ENCODE measurements at places on chromosomes 16 and 17.

GRCh38 chr16:3065069-3065741 lies at the start of gene IL32:
IL32 (plus strand) TSS chr16:3065640; CDS start chr16:3065812, 172 bp downstream.
- DNase-seq = peak; percentile 86

- no peak for DNase-seq
Measured at GRCh38 chr17:51375771-51376170, 115.4 kb downstream of the UTP18 start.

DNA sequence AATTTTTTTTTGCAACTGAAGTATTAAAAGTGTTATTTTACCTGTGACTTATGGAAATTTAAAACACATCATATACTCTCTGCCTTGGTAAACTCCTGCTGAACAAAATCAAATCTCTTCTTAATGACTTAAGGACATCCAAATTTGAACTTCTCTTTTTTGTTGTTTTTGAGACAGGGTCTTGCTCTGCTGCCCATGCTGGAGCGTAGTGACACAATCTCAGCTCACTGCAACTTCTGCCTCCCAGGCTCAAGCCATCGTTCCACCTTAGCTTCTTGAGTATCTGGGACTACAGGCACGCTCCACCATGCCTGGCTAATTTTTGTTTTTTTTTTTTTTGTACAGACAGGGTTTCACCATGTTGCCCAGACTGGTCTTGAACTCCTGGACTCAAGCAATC lies 56.1 kb downstream of the SKAP1 start:
- no peak for DNase-seq

DNA sequence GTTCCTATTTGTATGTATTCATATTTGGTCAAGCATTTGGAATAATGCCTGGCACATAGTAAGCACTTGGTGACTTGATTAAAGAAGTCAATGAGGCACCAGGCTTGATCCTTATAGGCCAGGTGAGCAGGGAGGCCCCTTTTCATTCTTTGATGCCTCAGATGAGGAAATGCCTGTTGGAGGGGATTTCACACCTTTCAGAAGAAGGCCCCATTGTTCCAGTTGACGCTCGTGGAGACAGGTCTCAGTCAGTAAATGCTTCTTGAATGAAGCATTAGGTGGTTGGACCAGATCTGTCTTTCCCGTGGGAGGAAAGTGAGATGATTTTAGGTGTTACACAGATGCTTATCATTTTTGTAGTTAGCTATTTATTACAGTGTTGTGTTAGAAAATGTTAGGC lies 13.0 kb downstream of the LCMT1 start:
- no peak for DNase-seq

DNA sequence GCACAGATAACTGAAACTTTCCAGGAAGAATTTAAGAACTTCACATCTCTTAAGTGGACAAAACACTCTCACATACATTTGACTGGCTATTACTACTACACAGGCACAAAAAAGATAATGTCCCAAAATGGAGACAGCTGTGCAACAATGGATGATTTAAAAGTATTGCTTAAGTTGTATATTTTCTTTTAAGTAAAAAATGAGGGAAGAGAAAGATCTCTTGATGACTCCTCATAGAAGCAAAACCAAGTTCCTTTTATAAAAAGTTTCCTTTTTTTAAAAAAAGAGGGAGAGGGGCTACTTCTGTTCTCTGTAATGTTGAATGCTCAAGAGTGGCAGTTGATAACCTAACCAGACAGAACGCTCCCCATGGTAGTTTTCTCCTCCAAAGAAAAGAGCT lies 195.5 kb downstream of the ZFHX3 start:
- no peak for DNase-seq

GRCh38 chr17:4900231-4901107 lies 1.1 kb downstream of the C17orf107 start:
- DNase-seq = peak; percentile 42

- no peak for DNase-seq
Measured at GRCh38 chr16:11721781-11722467, 20.7 kb downstream of the TXNDC11 start.

- no peak for DNase-seq
Measured at GRCh38 chr16:28932339-28933141, 769 bp downstream of the CD19 start.

GRCh38 chr16:71552698-71553503 lies 24.0 kb downstream of the TAT start:
- DNase-seq = no peak

GRCh38 chr17:7167832-7168231 lies 11.3 kb downstream of the ASGR1 start:
- no peak for DNase-seq

DNA sequence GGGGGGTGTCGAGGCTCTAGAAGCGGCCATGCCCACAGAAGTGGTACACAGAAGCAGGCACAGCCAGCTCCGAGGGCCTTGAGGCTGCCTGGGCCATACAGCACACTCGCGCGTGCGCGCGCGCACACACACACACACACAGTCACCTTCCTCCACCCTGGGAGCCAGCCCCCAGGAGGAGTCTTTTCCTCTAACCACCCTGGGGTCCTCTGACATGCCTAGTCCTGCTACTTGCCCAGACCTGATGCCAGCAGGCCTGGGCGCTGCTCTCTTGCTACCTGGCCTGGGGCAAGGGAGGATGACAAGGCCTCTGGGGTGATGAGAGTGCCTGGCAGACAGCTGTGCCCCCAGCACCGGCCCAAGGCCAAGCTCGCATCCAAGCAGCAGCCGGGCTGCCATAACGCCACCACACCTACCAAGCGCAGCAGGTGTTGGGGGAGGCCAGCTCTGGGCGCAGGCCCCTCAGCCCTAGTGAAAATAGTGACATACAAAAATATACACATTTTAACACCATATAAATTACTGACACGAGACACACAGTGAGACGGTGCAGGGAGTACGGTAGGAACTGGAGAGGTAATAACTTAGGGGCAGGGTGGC lies 41.1 kb downstream of the TSC2 start:
- DNase-seq = no peak

DNA sequence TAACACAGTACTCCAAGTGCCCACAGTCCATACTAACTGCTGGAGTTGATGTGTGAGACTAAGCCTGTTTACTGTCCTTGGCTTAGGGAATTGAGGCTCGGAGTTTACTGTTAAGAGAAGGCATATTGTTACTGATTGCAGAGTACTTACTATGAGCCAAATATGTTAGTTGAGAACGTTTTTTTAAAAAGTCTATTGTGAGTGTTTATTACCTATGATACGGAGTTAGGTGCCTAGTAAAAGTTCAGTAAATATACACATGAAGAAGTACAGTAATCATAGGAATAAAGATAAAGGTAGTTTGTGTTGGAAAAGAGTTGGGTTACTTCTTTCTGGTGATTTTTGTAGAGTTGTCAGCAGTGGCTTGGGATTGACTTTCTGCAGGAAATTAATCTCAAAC lies 25.4 kb downstream of the ZNRF1 start:
- no peak for DNase-seq

GRCh38 chr16:529012-529575 lies 1.6 kb downstream of the CAPN15 start:
- peak; percentile 22 for DNase-seq

GRCh38 chr16:17444658-17445057 lies 26.1 kb downstream of the XYLT1 start:
- no peak for DNase-seq

- DNase-seq = no peak
Measured at GRCh38 chr16:65698791-65699321, 577.0 kb upstream of the CDH11 start.

DNA sequence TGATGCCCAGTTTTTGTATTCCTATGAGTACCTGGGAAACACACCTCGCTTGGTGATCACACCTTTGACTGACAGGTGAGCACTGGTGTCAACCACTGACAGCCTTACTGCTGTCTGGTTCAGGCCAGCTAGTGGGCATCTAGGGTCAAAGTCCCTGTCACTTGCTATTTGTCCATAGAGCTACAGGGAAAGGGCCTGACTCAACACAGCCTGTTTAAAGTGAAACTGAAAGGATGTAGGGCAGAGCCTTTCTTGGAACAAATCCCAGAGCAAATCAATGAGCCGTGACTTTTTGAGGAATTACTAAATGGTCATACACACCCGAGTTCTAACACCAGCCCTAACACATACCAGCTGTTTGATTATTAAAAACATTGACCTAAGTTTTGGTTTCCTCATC lies 106.8 kb downstream of the DNAH9 start:
- DNase-seq = no peak

- no peak for DNase-seq
Measured at GRCh38 chr16:31360251-31360650, 5.3 kb downstream of the ITGAX start.

DNA sequence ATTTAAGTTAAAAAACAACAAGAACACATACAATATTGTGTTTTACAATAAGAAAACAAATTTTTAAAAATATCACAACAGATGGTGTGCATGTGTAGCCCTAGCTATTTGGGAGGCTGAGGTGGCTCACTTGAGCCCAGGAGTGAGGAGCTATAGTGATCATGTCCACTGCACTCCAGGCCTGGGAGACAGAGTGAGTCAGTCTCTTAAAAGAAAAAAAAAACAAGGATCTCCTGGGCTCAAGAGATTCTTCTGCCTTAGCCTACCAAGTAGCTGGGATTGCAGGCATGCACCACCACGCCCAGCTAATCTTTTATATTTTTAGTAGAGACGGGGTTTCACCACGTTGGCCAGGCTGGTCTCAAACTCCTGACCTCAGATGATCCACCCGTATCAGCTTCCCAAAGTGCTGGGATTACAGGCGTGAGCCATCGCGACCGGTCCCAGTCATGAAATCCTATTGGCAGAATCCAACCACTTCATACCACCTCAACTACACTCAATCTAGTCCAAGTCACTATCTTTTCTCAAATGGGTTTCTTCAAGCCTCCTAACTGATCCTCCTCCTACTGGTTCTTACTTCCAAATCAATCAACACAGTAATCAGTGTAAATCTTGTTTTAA lies 55.0 kb downstream of the STH start:
- no peak for DNase-seq

GRCh38 chr17:28737770-28738679 lies 5.8 kb upstream of the TRAF4 start:
- DNase-seq = no peak

- peak; percentile 68 for DNase-seq
Measured at GRCh38 chr17:81601525-81602120, 35.3 kb downstream of the NPLOC4 start.

GRCh38 chr16:2819179-2819938 lies 2.3 kb downstream of the PRSS21 start:
- DNase-seq = no peak

DNA sequence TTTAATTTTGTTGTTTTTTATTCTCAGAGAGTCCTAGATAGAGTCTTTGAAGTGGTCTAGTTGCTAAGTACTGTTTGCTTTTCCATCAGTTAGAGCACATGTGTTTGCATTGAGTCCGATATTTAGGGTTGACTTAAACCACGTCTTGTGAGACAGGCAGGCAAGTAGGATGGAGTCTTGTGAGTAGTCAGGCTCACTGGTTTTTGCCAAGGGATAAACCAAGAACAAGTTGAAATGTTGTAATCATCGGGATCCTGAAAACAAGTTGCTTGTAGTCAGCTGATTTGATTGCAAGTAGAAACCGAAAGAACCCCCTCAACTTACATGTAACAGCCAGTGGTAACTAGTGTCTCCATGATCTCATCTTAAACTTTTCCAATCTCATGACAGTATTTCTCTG lies 17.2 kb downstream of the ATP6V0A1 start:
- DNase-seq = no peak

DNA sequence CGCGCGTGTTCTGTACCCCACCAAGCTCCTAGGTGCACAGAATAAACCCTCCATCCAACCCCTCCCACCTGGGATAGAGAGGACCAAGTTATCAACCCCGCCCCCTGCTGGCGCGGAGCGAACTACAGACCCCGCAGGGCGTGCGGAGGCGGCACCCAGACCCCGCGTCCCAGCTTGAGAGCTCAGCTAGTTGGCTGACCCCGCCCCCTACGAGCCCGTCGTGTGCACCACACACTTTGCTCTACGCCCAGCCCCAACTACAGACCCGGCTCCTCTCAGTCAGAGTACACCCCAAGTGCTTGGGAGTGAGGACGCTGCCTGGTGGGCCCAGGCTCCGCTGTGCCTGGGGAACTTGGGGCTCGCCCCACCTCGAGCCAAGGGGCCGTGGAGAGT lies 1.5 kb downstream of the GRIN2A start:
- DNase-seq = peak; percentile 25

- no peak for DNase-seq
Measured at GRCh38 chr17:1007310-1008007, 10.5 kb downstream of the TIMM22 start.

- no peak for DNase-seq
Measured at GRCh38 chr16:9125658-9126505, 34.4 kb downstream of the HAPSTR1 start.

GRCh38 chr17:47240806-47241205 lies 12.8 kb upstream of the ITGB3 start:
- DNase-seq = no peak

DNA sequence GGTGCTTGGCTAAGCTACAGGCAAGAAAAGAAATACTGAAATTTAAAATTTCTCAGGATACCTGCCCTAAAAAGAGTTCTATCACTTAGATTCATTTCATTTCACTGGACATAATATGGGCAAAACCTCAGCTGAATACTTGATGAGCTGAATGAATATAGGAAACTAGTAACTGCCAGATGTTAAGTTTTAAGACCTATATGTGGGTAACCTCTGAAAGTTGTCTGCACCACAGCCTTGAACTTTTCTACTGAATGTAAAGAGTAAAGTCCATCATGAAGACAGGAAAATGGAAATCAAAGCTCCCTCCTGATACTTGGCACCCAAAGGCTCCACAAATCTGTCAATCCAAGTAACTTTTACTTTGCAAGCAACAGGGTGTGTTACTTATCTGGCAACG lies 50.8 kb downstream of the HIC1 start:
- no peak for DNase-seq

DNA sequence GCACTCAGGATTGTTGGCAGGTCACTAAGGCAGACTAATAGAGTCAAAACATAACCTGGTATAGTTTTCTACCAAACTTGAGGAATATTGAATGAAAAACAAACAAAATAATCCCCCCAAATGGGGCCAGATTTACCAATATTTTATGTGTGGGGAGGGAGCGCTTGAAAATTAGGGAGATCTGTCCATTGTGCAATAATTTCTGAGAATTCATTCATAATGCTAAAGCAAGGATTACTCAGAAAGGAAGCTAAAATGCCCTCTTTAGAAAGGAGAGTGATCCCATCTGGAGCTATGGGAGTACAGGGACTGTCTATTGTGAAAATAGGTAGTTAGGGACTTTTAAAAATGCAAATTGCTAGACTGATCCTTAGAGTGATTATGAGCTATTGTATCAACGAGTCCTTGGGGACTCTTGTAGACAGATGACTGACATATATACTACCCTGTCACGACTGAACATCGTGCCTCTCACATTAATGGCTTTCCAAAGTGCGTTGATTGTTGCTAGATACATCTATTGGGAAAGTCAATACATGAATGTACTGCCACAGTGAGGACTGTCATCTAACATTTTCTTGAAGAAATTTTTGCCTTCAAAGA lies 193.6 kb downstream of the AATF start:
- no peak for DNase-seq

DNA sequence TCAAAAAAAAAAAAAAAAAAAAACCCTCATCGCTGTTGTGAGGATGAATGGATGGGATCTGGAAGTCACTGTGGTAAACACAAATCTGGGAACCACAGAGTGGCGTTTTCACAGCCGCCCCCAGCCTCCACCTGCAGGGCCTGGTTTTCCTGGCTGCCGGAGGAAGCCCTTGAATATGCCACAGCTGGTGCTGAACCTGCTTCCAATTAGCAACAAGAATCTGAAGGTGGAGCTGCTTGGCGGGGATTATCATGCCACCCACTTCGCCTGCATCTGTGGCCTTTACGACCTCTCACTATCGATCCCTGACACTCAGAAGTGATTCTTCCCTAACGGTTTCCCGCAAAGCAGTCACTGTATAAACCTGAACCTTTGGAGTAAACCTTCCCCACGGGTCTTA lies 16.1 kb downstream of the MRM3 start:
- DNase-seq = no peak
